ENCODE measurements at places on chromosomes 1 and 21.

GRCh38 chr1:21707891-21708290 lies 38.7 kb upstream of the RAP1GAP start:
- no peak overlapping the region for H3K27ac ChIP-seq
- H3K27me3 ChIP-seq = no peaks in the 10 kb centered on the region
- no peak overlapping the region for H3K4me3 ChIP-seq
- H3K36me3 ChIP-seq = peaks cover 31% of the 10 kb centered on the region

- H3K27ac ChIP-seq = no peak overlapping the region
- peaks cover 40% of the 10 kb centered on the region for H3K27me3 ChIP-seq
- no peaks in the 10 kb centered on the region for H3K4me1 ChIP-seq
- no peak overlapping the region for H3K4me3 ChIP-seq
Observed at GRCh38 chr1:20530901-20531300, 21.5 kb upstream of the FAM43B start.

DNA sequence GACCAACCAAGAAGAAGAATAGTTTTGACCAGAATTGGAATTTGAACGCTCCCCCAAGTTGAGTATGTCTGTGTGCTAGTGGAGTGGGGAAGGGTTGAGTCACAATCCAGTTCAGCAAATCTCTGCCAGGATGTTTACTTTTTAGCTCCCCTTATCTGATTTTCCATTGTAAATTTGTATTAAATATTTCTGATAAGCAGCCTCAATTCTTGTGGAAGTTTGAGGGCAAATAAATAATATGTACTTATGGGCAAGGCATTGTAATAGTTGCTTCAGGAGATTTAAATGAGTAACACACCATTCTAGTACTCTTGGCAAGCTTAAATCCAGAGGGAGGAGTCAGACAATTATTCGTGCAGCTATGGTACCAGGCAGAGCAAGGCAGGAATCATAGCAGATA lies 14.4 kb downstream of the CXADR start:
- no peaks in the 10 kb centered on the region for H3K36me3 ChIP-seq
- H3K27ac ChIP-seq = no peak overlapping the region
- peaks cover 2% of the 10 kb centered on the region for H3K27me3 ChIP-seq

DNA sequence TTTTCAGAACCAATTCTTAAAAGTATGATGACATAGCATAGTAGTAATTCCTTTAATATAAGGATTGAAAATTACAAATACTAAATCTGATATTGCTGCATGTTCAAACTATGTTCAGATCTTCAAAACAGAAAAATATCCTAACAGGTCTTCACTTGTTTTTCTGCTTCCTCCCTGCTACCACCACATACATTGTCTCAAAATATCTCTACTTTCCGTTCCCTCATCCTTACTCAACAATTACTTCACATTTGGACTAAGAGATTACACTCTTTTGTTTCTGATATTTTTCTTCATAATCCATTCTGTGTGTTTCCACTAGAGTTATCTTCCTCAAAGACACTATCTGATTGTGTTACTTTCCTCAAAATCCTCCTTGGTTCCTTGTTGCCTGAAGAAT lies 125.1 kb downstream of the NEK7 start:
- peaks cover 11% of the 10 kb centered on the region for H3K4me1 ChIP-seq
- no peak overlapping the region for H3K27ac ChIP-seq
- H3K36me3 ChIP-seq = peaks cover 18% of the 10 kb centered on the region
- DNase-seq = no peak
- no peak overlapping the region for H3K4me3 ChIP-seq

DNA sequence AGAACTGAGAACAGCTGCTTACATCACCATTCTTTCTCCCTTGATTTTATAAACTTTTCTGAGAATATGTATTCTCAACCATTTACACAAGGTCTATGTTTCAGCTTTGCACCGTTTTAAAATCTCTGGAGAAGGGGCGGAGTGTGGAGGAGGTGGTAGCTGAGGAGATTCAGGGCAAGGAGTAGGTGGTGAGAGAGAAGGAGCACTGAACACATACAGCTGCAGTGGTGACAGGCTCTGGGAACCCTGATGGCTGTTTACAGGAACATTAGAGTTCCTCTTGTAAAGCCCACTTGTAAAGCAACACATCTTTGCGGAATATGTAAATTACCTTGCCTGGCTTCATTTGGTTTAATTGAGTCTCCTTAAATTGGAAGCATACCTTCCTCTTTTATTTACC lies 89.7 kb downstream of the SMYD2 start:
- H3K27me3 ChIP-seq = peaks cover 8% of the 10 kb centered on the region
- H3K36me3 ChIP-seq = no peaks in the 10 kb centered on the region
- no peak overlapping the region for H3K27ac ChIP-seq
- no peak for DNase-seq
- no peaks in the 10 kb centered on the region for H3K4me1 ChIP-seq

DNA sequence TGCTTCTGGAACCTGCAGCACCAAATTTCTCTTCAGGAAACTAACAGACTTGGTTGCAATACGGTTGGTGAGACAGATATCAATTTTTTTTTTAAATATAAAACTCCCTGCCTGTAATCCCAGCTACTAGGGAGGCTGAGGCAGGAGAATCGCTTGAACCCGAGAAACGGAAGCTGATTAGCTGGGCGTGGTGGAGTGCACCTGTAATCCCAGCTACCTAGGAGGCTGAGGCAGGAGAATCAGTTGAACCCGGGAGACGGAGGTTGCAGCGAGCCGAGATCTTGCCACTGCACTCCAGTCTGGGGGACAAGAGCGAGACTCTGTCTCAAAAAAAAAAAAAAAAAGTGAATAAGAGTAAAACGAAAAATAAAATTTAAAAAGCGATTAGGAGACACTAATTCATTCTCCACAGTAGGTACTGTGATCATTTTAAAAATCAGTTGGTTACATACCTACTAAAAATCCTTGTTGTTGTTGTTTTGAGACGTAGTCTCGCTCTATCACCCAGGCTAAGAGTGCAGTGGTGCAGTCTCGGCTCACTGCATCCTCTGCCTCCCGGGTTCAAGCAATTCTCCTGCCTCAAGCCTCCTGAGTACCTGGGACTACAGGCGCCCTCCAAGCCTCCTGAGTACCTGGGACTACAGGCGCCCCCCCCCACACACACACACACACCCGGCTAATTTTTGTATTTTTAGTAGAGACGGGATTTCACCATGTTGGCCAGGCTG lies 796 bp upstream of the RBM8A start:
- peaks cover 13% of the 10 kb centered on the region for H3K36me3 ChIP-seq
- peaks cover 36% of the 10 kb centered on the region for H3K4me1 ChIP-seq
- H3K27me3 ChIP-seq = no peaks in the 10 kb centered on the region
- DNase-seq = no peak
- H3K4me3 ChIP-seq = no peak overlapping the region
- H3K27ac ChIP-seq = no peak overlapping the region

All from activated naive CD8-positive, alpha-beta T cell treated with anti-CD3 and anti-CD28 coated beads, Interleukin-2, amount 50 U/mL, for 24 hours (primary cell).